ENCODE measurements at places on chromosomes 12 and 14.
A peak's percentile ranks its signal among the peaks of the same experiment; 100 is the strongest.

DNA sequence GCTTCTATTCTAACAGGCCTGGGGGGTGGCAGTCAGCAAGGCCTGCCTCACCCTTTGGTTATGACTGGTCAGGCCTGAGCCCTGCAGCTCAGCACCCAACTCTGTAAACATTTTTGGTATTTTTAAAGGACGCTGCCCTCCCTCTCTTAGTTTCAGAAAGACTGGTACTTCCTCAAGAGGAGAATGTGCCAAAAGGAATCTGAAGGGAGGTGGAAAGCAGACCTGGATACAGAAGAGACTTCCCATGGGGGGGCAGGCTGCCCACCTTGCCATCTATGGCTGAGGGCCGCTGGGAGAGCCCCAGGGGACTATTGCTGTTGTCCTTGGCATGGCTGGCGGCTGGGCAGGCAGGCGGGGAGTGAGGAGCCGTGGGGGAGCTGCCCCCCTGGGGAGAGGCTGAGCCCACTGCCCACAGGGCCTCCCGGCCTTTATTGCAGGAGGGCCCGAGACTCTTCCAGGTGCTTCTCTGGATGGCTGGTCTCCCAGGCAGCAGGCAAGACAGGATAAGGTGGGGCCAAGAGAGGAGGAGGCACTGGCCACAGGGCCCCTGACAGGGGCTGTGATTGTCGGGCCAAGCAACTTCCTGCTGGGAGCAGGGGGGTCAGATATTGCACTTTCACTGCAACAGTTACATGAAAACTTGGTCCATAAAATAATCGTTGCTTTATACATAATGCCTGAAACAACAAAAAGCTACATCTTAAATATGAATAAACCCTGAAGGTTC lies 3.5 kb downstream of the ARL6IP4 start:
- DNase-seq, result no peak

DNA sequence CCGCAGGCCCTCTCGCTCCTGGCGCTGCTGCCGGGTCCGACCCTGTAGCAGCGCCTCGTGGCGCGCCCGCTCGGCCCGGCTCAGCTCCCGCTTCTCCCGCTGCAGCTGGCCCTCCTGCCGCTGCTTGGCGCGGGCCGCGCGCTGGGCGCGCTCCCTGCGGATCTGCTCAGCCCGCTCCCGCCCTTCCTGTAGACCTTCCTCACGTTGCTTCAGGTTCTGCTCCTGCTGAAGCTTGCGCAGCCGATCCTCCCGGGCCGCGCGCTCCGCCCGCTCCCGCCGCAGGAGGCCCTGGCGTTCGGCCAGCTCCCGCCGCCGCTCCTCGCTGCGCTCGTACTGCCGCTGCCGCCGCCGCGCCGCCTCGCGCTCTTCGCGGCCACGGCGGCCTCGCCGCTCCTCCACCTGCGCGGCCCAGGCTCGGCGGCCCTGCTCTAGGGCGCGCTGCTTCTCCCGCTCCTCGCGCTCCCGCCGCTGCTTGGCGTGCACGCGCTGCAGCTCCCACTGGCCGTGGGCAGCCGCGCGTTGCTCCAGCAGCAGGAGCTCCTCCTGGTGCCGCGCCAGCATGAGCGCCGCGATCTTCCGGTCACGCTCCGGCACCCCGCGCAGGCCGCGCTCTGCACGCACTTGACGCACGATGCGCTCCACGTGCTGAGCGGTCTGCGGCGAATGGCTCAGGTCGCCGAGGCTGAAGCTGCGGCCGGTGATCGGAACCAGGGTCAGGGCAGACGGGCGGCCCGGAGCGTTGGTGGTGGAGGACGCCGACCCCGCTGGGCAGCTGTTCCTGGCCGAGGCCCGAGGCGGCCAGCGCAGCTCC lies 2.4 kb downstream of the CCDC177 start:
- DNase-seq, result no peak

DNA sequence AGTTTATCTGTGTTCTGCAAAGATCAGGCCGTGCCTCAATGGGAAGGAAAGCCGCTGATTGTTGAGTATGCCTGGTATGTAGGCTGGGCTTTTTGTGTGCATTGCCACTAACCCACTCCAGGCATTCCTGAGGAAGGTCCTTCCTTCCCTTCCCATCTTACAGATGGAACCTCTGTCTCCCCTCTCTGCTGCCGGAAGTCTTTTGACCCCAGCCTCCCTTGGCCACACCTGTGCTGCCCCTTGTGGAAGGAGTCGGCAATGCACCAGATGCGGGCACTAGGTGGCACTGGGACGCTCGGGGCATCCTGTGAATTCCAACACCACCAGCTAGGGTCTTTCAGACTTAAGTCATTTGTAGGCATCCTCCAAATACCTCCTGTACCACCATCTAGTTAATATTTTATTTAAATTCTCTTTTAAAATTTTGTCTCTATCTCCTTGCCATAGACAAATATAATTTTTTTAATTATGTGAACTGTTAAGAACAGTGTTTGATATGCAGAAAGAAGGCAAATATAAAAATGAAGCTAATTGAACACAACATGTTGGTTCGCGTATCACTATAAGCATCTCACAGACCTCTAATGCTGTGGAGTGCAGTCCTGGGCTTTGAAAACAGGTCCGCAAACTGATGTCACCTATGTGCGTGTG lies 99.6 kb downstream of the RIN3 start:
- no peak for DNase-seq

DNA sequence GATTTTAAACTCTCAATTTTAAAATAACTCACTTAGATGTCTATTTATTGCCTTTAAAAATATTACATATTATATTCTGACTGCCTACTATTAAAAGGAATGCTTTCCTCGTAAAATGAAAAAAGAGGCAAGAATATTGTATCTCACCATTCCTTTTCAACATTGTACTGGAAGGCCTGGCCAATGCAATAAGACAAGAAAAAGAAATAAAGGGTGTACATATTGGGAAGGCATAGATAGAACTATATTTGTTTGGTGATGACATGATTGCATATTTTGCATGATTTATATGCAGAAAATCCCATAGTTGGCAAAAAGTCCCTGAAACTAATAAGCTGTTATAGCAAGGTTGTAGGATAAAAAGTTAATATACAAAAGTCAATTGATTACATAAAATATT lies 474.6 kb upstream of the ATP2B1 start:
- no peak for DNase-seq

DNA sequence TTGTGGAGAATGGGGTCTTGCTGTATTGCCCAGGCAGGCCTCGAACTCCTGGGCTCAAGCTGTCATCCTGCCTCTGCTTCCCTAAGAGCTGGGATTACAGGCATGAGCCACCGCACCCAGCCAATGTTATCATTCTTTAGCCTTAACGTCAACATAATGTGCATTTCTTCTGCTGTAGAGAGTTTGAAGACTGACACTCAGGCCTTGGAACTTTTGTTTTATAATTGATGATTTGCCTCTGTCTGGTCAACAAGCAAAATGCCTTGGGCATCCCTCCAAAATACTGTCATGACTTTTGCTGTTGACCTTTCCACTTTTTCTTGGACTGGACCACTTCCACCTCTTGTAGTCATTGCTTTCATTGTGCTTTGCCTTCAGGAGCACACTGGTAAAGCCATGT lies 29.0 kb downstream of the FAM234B start:
- DNase-seq, result no peak

- no peak for DNase-seq
These were observed 770.5 kb downstream of the MED13L start for GRCh38 chr12:115506822-115507559.

DNA sequence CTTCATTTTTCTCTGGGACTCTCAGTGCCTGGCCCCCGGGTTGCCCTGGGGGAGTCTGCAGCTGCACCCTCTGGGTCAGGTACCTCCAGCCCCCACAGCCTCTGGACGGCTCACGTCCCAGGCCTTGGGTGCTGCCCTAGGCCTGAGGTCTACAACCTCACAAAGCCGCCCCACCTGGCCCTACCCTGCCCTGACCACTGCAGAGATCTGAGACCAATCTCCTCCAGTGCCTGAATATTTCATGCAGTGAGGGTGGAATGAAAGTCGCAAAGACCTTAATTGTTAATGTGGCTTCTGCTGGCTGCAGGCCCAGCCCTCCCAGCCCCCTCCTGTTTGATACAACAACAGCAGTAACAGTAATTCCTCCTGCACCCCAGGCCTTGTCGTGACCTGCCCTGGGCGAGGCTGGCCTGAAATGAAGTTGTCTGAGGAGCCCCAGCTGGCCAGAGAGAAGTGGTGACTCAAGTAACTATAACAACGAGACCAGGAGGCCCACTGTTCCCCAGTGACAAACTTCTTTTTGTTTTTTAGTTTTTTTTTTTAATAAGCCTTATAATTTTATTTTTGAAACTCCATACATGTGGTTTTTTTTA lies 8.8 kb upstream of the CCDC85C start:
- DNase-seq, result no peak

GRCh38 chr12:130227641-130228040 lies 65.4 kb downstream of the FZD10 start:
- DNase-seq, result no peak

DNA sequence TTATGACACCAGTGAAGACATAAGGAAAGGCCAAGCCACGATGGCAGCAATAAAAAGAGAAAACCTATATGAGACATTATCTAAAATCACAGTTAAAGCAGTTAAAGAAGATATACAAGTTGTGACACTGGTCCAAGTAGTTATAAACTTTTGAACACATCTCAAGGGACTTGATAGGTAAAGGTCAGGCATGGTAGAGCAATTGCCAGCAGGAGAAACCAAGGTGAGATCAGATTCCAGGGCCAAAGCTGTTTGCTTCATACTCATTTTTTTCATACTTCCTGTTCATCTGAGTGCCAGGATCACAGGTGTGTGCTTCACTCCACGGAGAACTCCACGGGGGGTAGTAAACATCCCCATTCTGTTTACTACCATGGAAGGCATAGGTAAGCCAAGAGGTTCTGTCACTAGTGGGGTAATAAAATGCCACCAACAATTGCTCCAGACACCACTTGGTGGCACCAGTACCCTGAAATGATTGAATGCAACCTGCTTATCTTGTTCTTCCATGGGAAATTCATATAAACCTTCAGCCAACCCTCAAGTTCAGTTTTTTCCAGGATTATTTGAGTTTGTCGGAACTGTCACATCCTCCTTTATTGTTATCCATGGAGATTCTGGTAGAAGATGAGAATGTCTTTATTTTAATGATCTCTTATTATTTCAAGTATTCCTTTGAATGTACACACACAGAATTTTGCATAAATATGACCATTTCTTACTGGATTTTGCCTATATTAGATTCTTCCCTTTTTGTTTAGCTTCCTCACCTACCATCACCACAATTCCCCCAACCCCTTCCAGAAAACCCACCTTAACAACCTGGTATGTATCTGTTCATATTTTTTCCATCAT lies 59.2 kb upstream of the TSPAN8 start:
- DNase-seq, result no peak

DNA sequence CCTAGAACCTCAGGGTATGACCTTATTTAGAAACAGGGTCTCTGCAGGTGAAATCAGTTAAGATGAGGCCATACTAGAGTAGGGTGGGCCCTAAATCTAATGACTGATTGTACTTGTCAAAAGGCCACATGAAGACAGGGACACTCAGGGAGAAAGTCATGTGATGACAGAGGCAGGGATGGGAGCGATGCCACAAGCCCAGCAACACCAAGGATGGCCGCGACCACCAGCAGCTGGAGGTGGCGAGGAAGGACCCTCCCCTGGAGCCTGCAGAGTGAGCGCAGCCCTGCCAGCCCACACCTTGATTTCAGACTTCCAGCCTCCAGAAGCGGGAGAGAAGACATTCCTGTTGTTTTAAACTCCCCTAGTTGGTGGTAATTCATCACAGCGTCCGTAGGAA lies 199.9 kb downstream of the PHETA1 start:
- no peak for DNase-seq

- DNase-seq, result peak; percentile 37
These were observed at the start of gene ATP2B1 for GRCh38 chr12:89708565-89709156. Gene ATP2B1 (minus strand): TSS chr12:89708838. CDS start chr12:89655886, 52,952 bp downstream.
